ENCODE measurements at places on chromosomes 5 and 9.

GRCh38 chr9:35481347-35481975, 8.4 kb upstream of the RUSC2 start:
- DNase-seq, result peak; percentile 76

DNA sequence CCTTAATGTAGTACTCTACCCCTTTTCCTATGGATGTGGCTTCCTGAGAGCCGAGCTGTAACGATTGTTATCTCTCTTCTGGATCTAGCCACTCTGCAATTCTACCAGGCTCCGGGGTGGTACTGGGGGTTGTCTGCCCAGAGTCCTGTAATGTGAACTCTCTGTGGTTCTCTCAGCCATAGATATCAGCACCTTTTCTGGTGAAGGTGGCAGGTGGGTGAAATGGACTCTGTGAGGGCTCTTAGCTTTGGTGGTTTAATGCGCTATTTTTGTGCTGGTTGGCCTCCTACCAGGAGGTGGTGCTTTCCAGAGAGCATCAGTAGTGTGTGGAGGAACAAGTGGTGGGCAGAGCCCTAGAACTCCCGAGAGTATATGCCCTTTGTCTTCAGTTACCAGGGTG, 122.1 kb downstream of the GABRG2 start:
- DNase-seq, result no peak

DNA sequence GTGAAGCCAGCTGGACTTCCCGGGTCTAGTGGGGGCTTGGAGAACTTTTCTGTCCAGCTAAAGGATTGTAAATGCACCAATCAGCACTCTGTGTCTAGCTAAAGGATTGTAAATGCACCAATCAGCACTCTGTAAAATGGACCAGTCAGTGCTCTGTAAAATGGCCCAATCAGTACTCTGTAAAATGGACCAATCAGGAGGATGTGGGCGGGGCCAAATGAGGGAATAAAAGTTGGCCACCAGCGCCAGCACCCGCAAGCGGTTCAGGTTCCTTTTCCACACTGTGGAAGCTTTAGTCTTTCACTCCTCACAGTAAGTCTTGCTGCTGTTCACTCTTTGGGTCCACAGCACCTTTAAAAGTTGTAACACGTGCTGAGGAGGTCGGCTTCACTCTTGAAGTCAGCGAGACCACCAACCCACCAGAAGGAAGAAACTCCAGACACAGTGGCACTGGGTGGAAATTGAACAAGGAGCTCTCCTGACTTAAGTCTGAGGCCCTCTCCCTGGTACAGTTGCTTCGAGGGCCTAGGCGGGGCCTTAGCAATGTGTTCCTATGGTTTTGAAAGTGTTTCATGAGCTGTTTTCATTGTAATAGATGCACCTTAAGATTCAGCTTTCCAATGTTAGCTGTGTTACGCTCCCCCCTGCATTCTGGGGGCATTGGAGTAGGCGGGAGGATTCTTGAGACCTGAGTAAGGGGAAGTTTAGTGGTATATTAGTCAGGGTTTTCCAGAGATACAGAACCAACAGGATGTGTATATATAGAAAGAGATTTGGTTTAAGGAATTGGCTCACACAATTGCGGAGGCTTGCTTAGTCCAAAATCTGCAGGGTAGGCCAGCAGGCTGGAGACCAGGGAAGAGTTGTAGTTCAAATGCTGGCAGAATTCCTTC, 21.5 kb upstream of the MYO10 start:
- peak; percentile 94 for DNase-seq

DNA sequence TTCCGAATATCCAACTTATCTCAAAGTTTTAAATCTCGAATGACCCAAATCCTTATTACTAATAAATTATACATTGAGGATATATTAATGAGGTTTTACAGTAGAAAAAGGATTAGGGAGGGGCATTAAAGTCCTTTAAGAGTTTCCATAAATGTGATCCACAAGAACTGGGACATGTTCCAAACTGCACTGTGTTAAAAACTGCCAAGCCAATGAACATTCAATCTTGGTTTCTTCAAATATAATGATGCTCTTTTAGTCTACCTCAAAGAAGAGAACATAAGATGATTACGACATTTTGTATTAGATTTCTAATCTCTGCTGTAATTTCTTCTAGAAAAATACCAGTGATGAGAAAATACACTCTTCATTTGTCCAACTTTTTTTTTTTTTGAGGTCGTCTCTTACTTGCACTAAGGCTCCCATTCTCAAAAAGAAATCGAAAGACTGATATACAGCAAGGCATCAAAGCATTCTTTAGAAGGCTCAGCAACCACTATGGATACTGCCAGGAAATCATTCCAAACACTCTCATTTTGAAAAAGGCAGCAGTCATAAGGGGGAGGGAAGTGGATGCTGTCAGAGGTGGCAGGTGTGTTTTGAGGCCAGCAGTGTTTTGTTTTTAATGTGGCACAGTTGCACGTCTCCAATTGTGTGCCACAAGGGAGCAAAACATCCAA, 1.7 kb downstream of the PTAR1 start:
- no peak for DNase-seq

- peak; percentile 22 for DNase-seq
These were observed 188.4 kb downstream of the GLIS3 start for GRCh38 chr9:4111233-4112008.

DNA sequence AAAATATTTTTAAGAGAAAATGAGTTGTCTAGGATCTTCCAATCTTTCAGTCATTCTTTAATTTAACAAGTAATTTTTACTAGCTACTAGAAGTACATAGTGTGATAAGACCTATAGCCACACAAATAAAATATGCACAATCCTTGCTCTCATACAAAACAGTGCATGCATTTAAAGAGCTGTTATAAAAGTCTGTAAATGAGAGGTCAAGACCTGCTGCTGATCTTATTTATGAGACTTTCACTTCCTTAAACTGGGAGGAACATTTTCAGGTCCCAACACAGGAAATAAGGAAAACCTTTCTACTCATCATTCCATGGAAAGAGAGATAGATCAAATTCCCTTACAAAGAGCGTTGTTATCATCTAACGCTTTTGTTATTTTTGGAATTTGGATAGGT, 54.2 kb upstream of the PAM start:
- DNase-seq, result no peak

DNA sequence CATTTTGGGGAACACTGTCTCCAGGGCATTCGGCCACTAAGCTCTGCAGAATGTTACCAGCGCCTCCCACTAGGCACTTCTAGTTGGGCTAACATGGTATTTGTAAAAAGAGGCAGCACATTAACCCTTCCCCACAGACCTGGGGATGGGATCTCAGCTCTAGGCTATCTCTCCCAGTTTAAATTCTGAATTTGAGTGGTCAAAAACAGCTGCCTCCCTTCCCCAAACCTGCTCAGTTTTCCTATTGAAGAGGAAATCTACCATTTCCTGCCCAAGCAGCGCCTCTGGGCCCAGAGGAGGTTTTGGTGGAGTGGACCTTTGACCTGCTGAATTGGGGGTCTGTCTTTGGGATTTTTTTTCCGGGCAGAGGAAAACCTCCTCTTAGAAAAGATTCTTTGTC, 53.2 kb downstream of the ENC1 start:
- DNase-seq, result no peak

GRCh38 chr9:131103024-131103423, 6.7 kb downstream of the AIF1L start:
- no peak for DNase-seq

- no peak for DNase-seq
These were observed 15.2 kb upstream of the IRX4 start for GRCh38 chr5:1897816-1898450.

DNA sequence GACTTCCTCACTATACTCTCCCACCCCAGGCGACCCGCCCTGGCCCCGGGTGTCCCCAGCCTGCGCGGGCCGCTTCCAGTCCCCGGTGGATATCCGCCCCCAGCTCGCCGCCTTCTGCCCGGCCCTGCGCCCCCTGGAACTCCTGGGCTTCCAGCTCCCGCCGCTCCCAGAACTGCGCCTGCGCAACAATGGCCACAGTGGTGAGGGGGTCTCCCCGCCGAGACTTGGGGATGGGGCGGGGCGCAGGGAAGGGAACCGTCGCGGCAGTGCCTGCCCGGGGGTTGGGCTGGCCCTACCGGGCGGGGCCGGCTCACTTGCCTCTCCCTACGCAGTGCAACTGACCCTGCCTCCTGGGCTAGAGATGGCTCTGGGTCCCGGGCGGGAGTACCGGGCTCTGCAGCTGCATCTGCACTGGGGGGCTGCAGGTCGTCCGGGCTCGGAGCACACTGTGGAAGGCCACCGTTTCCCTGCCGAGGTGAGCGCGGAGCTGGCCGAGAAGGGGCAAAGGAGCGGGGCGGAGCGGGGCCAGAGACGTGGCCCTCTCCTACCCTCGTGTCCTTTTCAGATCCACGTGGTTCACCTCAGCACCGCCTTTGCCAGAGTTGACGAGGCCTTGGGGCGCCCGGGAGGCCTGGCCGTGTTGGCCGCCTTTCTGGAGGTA, 2.1 kb downstream of the CA9 start:
- DNase-seq, result no peak

- peak; percentile 58 for DNase-seq
These were observed 437.1 kb upstream of the TLE4 start for GRCh38 chr9:79134654-79135053.

DNA sequence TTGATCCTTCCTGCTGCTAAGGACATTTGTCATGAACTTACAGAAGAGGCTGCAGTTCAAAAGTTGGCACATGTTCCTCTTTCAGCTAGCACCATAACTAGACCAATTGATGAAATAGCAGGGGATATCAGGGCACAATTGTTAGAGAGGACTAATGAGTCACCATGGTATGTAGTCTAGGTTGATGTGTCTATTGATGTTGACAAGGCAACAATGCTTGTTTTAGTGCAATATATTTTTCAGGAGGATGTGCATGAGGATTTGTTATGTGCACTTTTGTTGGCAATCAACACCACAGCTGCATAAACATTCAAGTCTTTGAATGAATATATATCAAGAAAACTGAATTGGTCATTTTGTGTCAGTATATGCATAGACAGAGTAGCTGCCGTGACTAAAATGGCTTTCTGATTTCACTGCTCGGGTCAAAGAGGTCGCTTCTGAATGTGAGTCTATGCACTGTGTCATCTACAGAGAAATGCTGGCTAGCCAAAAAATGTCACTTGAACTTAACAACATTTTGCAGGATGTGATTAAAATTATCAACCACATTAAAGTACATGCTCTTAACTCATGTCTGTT, 68.0 kb downstream of the FGF10 start:
- DNase-seq, result no peak

DNA sequence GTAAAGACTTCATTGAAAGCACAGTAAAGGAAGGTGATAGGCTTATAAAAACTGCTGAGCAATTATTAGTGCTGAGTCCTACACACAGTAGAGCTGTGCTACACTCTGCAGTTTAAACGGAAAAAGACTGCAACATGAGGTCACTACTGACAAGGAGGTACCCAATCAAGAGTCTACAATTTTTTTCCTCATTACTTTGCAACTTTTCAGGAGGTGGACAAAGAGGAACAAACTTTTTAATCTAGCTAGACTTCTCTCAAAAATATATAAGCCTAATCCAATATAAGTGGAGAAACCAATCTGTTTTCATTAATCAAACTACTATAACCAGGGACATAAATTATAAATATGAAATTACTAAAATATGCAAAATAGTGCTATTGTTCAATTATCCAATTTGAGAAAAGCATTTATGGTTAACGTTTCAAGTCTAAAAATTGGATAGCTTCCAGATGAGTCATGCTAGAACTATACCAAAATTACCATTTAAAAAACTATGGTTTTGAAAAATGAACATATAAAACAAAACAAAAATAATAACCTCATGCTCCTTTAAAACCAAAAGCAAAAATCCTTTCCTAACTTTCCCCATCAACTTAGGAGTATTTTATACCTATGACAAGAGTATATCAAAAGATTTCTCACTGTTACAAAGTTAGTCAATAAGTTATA, 37.7 kb downstream of the FAM13B start:
- peak; percentile 22 for DNase-seq

GRCh38 chr5:162473041-162473714, 405.6 kb downstream of the GABRG2 start:
- DNase-seq, result no peak

GRCh38 chr5:154251529-154251928, 61.0 kb downstream of the GALNT10 start:
- DNase-seq, result no peak

DNA sequence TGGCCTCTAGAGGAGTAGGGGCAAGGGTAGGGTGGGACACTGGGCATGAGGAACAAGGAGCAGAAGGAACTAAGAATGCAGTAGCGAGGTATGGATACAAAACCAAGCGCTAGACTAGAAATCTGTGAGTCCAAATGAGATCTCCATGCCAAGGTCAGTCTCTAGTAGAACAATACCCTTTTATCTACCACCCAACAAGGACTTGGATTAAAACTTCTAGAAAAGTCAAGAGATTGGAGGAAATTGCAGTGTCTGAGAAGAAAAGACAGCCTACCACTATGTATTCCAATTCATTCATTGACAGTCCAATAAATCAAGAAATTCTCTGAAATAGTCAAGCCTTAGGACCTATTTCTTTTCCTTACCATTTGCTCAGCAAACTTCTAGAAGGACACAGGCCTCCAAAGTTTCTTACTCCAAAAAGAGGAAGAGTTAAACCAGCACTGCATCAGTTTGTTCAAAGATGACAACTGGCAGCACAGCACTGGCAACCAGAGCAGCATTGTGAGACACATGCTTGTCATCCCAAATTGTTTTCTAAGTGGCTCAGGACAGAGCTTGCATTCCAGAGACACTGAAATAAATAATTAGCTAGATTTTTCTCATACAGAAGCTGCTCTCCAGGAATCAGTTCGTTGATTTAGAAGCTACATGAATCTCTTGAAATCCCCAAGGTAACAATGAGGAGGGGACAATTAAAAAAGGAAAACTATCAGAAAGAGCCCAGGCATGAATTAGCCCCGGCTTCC, 22.6 kb downstream of the ABCA1 start:
- DNase-seq, result no peak

GRCh38 chr5:66454186-66455078, 141.8 kb upstream of the MAST4 start:
- no peak for DNase-seq

DNA sequence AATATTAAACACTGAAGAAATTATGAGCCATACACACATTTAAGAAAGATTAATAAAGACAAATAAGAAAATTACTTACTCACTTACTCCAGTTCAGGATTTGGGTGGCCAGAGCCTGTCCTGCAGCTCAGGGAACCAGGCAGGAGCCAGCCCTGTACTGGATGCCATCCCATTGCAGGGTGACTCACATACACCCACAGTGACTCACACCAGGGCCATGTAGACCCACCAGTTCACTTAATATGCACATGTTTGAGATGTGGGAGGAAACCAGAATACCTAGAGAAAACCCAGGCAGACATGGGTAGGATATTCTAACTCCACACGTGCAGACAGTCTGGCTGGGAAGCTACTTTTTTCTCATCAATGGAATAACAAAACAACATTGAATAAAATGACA, 49.6 kb upstream of the ADRB2 start:
- DNase-seq, result peak; percentile 85

DNA sequence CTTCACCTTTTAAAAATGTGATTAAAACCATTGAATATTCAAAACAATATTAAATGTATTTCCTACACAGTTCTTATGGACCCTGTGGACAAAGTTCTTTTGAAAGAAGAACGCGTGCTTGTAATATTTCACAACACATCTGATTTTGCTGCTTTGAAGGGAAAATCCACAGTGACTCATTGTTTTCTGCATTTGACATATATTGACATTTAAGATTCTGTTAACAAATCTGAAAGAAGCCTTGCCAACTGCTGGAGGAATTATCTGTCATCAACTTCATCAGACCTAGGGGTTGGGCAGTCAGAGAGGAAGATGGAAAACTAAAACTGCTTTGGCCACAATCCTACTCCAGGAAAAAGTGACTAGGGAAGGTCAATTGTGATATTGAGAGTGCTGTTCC, 56.9 kb upstream of the RASEF start:
- DNase-seq, result no peak

GRCh38 chr5:79834754-79835714, 145.4 kb downstream of the CMYA5 start:
- no peak for DNase-seq

- peak; percentile 47 for DNase-seq
These were observed 67.2 kb upstream of the DAP start for GRCh38 chr5:10828241-10828640.

Measured in HFFc6 (cell line).